Stimulated activated CD8-positive, alpha-beta memory T cell treated with anti-CD3 and anti-CD28 coated beads, Interleukin-15, amount 100 ng/mL, for 4 hours (primary cell): ENCODE measurements at places on chromosomes 6 and 20.

DNA sequence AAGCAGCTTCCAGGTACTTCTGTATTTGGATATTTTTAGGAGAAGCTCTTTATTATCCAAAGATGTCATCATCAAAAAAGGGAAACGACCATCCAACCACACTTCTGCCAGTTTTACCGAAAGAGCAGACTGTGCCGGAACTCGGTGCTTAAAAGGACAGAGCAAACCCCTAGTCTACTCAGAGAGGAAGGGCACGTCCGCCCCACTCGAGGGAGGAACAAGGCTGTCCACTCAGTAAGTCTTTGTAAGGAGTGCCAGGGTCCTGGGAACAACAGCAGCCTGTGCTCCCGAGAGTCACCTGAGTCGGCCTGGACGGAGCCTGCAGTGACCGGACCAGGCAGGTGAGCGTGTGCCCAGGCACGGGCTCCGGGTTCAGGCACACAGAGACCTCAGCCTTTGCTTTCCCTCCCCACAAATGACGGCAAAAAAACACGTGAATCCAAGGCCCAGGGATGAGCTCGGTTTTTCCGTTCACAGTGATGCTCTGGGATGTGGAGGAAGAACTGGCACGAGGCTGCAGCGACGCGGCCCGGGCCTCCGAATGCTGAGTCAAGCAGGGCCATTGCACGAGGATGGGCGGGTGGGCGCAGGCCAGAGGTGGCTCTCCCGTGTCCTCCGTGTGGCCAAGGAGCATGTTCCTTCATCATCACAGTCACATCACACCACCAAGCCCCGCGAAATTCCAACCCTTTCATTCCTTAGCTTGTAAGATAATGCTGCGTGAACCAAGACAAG lies 17.4 kb upstream of the SLCO4A1 start:
- no peak for DNase-seq

DNA sequence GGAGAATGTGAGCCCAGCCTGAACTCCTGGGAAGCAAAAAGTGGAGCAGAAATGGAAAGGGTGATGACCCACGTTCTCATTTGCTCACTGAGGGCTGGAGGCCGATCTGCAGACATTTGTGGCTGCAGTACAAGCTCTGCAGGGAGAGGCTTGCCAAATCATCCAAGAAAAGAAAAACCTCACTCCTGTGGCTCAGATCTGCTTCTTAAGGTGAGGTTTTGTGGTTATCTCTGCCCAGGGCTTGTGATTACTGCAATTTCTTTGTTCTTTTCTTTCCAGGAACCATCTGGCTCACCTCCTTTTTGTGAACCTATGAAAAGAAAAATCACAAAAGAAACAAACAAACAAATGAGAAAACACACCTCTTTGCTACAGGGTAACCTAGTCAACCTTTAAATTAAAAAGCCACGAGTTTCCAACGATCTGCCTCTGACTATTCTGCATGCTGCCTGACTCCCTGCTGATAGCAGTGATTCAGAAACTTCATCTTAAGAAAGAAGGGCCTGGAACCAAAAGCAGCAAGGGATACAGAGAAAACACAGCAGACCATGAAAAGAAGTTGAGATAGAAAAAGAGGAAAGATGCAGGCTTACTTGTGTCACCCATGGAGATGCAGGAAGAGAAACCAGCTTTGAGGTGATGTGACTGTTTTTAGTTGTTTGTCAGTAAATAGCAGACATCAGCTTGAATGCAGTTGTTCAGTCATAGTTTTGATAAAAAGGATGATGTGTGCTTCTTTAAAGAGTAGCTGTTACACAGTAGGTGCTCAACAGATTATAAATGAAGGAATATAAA lies 165.1 kb downstream of the LMBRD1 start:
- DNase-seq: no peak

DNA sequence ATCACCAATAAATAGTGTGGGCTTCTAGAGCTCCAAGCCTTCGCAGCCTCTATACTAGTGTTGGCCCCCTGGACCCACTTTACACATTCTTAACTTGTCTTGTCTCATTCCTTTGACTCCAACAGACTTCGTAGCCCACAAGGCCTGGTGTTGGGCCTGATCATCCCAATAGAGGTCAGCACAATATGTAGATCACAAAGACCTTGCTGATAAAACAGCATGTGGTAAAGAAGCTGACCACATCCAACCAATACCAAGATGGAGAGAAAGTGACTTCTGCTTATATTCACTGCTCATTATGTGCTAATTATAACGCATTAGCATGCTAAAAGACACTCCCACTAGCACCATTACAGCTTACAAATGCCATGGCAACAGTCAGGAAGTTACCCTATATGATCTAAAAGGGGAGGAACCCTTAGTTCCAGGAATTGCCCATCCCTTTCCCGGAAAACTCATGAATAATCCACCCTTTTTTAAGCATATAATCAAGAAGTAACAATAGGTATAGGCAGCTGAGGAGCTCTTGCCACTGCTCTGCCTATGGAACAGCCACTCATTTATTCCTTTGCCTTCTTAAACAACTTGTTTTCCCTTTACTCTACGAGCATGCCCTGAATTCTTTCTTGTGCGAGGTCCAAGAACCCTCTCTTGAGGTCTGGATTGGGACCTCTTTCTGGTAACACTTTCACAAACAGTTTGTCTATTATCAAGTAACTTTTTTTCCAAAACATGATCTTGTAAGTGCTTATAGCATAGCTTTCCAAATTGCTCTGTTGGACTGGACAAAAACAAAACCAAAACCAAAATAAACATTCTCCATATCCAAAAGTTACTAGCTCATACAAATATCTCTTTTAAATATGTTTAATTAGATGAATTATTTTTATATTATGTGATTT lies 54.6 kb upstream of the ECHDC1 start:
- no peak for DNase-seq

DNA sequence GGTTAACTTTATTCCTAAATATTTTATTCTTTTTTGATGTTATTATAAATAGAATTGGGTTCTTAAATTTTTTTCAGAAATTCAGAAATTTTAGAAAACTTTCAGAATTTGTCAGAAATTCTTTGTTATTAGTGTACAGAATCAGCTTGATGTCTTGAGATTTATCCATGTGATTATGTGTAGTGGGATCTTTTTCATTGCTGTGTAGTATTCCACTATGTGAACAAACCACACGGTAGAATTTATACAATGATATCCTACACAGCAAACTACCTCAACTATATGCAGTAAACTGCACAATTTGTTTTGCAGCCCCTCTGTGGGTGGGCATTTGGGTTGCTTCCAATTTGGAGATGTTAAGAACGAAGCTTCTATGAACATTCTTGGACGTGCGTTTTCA lies 43.9 kb downstream of the PACSIN1 start:
- no peak for DNase-seq

GRCh38 chr6:113137426-113137825 lies 719.7 kb upstream of the MARCKS start:
- DNase-seq: no peak

DNA sequence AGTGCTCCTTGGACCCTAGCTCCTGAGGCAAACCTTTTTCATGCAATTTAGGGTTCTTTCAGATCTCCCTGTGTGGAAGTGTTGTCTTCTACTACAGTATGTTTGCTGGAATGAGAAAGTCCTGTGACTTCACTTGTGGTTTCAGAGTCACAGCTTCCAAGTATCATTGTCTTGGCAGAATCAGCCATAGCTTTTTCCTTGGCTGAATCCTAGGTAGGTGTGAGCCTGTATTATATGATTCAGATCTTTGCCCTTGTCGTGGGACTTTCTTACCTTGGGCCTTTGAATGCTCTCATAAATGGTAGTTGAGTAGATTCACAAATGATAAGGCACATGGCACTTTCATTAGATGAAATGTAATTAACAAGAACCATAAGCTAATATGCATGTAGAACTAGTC lies 16.5 kb downstream of the CARMIL1 start:
- DNase-seq: no peak

DNA sequence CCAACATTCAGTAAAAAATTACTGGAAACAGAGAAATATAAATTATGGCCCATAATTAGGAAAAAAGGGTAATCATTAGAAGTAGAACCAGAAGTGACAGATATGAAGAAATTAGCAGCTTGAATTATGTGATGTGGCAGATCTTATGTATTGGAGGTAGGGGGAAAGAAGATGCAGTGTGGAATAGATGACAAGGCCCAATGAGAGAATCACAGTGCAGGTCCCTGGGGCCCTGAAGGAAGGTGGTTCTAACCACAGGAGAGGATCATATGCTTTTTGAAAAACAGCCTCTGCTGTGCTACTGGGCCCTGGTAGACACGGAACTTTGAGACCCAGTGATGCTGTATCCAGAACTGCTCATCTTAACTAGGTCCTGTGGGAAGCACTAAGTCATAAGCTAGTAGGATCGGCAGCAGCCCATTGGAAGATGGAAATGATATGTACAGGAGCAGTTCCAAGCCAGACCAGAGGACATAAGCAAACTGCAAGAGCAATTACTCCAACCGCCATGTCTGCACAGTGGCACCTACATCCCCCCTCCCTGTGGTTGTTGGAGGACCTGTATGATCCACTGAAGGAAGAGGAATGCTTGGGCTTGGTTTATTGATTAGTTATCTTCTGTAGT lies 14.2 kb downstream of the HEBP2 start:
- DNase-seq: no peak

DNA sequence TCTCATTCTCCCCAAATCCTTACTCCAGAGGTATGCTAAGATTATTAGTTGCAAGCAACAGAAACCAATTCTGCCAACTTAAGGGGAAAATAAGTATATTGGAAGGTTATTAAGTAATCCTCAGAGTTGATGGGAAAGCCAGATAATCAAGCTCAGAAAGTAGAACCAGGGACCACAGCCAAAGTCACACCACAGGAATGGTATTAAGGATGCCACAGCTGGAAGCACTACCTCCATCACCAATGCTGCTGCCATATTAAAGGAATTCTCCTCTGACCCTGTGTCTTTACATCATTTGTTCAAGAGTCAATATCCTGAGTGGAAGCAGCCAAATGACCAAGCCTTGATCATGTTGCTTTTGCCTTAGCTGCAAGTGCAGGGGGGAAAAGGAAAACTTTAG lies 9.9 kb downstream of the PROCR start:
- DNase-seq: no peak

DNA sequence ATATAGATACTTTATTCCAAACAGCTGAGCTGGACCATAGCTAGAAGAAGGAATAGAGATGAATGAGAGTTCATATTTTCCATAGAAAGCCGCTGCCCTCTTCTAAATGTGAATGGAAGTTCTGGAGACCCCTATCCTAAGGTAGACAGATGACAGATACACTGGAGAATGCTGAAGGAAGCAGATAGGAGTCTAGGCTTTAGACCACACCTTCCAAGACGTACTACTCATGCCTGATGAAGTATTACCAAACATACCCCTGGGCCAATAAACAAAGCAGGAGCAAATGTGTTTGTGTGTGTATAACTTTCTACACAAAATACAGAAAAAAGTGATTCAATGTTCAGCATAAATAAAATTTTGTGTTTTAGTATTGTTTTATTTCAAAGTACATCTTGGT lies 9.1 kb upstream of the SLC17A2 start:
- DNase-seq: no peak

- DNase-seq: no peak
Observed at GRCh38 chr6:87922947-87923330, 124.7 kb upstream of the SPACA1 start.

DNA sequence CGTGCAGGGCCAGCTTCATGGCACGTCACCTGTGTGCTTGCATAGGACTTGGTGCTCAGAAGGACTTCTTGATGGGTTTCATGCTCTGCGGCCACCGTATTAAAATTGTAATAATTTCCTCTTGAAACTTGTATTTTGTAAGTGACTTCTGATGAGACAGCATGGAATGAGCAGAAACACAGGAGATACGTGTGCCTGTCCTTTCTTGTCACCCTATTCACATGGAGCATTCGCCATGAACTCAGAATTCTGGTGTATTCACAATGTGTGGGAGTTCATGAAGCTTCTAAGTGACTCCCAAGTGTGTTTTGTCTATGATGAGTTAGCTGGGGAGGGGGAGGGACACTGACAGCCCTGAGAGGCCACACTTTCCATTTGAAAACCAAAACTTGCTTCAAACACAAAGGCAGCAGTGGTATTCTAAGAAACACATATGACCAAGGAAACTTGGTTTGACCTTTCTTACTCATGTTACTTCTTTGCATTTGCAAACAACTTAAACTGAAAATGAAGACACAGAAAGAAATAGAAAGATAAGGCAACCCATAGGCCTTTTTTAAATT lies 92.1 kb upstream of the NEDD9 start:
- peak; percentile 31 for DNase-seq

GRCh38 chr6:116461932-116462885 lies 1.0 kb downstream of the CALHM6 start:
- peak; percentile 32 for DNase-seq

- DNase-seq: no peak
Observed at GRCh38 chr6:153027480-153027879, 25.0 kb upstream of the MTRF1L start.

DNA sequence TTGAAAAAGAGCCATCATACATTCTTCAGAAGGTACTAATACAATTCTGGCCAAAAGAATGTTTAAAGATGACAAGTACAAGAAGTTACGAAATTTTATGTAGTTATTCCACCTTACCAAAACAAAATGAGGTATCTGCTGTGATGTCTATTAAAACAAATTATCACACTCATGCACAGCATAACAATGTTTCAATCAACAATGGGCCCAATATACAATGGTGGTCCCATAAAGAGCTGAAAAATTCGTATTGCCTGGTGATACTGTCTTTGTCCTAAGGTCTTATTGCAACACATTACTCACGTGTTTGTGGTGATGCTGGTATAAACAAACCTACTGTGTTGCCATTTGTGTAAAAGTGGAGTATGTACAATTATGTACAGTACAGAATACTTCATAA lies 3.6 kb upstream of the NUP153 start:
- no peak for DNase-seq

- no peak for DNase-seq
Observed at GRCh38 chr6:102907181-102907580, 1513.7 kb downstream of the GRIK2 start.

- no peak for DNase-seq
Observed at GRCh38 chr6:141026504-141026903, 1106.2 kb upstream of the GJE1 start.

DNA sequence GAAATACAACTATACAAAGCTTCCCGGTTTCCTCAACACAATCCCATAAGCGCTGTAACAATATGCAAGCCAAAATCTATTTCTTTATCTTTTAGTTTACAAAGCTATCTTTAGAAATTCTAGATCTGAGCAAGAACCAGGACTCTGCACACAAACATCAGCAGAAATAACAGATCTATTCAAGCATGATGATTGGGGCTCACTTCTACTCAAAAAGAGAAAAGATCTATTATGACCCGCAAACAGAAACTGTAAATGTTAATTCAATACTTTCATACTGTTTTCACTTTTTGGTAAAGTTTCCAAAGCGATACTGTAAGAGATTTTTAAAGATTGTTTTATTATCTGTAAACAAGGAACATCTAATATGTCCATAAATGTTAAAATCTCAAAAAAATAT lies 86.6 kb downstream of the SESN1 start:
- DNase-seq: no peak
